Panc1 (cell line): ENCODE measurements at places on chromosomes 6 and 20.

DNA sequence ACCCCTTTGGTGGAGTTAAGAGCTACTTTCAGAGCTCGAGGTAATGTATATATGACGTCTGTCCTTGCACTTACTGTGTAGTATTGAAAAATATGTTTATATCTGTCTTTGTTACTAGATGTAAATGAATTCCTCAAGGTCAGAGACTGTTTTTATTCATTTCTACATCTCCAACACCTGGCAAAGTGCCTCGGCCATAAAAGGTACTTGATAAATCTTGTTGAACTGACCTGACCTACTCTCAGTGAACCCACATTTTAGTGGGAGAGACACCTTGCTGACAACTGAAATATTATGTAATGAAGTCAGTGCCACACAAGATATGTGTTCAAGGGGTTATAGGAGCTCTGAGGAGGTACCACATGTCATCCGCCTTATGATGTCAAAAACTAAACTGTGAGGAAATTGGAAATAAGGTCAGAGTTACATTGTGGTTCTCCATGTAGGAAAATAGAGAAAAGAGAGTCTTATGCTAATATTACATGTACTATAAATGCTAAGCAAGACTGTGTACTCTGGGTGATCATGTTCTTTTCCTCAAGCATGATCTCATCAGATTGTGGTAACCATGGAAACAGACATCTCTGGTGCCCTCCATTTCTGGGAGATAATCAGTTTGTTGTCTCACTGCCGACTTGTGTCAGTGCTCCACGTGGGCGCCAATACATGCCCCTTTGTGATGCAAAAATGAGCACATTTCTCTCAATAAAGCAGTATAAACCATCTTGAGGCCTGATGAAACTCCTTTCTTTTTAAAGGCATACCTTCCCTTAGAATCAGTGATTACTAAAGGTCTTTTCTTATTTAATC is 5.7 kb upstream of the TMEM30A start:
- DNase-seq = no peak

DNA sequence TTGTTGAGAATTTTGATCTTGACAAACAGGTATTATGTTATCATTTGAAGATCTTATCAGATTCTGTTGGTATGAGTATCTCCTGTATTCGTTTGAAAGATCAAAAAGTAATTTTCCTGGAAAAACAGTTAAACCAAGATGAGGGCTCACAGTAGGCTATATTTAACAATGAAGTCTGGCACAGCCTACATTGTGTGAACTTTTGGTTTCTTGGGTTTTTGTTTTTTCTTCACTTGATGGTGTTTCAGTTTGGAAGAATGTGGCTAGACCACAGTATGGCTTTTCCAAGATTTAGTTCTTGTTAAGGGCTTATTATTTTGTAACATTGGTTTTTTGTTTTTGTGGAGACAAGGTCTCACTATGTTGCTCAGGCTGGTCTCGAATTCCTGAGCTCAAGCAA is 306.4 kb downstream of the CDKAL1 start:
- no peak for DNase-seq

GRCh38 chr20:19465536-19465935 is 253.1 kb downstream of the SLC24A3 start:
- no peak for DNase-seq

DNA sequence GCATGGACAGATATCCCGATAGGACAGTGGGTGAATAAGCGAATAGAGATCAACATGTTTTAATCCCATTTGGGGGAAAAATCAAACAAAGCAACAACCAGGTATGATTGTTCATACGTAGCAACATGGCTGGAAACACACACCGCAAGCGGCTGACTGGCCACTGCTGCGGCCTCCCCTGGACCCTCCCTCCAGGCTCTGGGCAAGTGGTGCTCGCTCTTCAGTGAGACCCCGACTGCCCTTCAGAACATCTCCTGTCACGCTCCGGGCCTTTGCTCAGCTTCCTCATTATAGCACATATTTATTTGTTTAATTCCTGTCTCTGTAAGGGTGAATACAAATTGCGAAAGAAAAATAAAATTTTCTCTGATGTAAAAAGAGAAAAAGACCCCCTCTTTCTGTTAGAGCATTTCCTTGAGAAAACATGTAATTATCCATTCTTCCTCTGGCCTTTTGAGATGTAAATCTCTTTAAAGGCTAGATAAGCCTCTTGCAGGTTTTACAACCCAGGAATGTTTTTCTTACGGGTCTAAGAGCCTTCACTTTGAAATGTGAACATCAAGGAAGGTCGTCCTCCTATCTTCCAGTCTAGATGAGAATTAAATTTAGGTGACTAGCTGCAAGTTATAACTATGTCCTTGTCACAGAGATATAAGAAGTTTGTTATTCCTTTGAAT is 11.0 kb upstream of the FAM210B start:
- DNase-seq = no peak

DNA sequence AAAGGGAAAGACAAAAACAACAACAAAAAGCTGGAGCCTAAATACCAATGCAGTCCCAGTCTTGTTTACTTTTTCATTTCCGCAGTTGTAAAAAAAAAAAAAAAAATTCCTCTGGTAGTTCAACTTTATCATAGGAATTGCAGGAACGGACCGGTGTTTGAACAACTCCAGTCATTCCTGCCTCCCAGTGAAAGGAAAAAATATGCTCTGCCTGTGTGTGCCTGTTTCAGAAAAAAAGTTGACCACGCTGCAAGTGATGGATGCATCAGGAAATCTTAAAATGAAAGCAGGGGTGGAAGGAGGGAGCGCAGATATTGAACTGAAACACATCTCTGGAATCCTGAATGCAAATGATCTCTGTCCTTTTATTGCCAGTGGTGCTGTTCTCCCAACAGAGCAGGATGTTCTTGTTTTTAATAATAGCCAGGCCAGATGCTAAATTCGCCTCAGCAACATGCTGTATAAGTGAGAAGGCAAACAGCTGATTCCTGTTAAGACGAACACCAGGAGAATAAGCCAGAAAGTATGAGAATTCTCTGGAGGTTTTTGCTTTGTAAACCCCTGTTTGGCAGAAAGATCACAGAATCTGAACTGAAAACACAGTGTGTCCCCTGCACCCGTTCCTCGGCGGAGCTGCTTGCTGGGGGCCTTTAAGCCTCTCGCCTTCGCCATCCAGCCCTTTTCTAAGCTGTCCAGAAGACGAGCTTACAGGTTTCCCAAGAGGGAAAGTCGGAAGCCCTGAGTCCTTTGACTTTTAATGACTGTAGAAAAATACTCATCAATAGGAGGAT is 178.4 kb upstream of the SUPT3H start:
- DNase-seq = no peak
